ENCODE measurements at places on chromosomes 6 and 20.

GRCh38 chr6:138638604-138639003, 135.0 kb upstream of the CCDC28A start:
- DNase-seq: no peak

DNA sequence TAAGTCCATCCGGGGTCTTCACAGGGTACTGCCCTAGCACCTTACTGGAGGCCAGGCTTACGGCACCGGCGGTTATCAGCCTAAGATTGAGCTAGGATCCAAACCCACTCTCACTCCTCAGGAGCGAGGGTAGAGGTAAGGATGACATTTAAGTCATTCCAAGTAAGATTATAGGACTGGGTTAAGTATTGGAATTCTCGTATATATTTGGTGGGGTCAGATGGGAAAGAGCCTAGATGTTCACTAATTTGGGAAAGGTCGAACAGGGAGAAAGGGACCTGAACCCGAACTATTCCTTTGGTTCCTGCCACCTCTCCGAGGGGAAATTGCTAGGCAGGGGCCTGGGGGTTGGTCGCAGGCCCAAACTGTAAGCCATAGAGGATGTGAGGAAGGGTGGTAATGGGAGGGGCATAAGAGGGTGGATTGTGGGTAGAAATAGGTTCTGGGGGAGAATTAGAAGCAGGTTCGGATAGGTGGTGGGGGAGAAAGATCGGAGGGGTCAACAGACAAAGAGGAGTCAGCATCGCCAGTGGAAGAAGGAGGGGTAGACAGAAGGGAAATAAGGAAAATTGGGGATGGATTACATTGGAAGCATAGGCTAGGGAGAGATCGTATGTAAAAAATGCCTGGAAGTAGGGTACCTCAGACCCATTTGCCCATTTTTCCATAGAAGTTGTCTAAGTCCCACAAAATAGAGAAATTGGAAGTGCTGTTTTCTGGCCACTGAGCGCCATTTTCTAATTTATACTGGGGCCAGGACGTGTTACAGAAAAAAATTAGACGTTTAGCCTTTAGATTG, 747.1 kb upstream of the ADGRB3 start:
- no peak for DNase-seq

DNA sequence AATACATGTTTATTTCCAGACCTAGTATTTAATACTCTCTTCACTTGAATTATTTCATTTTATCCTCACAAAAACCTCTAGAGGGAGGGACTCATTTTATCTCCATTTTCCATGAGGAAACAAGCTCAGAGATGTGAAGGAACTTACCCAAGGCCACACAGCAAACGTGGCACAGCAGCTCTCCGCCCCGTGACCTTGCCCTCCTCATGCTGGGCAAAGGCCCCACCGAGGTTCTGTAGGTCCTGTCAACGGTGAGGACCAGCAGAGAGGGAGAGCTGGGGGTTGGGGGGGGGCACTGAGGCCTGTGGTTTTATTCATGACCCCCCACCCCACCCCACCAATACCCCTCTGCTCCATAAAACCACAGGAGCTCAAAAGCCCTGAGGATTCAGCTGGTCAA, 40.9 kb upstream of the TLDC2 start:
- DNase-seq: no peak

DNA sequence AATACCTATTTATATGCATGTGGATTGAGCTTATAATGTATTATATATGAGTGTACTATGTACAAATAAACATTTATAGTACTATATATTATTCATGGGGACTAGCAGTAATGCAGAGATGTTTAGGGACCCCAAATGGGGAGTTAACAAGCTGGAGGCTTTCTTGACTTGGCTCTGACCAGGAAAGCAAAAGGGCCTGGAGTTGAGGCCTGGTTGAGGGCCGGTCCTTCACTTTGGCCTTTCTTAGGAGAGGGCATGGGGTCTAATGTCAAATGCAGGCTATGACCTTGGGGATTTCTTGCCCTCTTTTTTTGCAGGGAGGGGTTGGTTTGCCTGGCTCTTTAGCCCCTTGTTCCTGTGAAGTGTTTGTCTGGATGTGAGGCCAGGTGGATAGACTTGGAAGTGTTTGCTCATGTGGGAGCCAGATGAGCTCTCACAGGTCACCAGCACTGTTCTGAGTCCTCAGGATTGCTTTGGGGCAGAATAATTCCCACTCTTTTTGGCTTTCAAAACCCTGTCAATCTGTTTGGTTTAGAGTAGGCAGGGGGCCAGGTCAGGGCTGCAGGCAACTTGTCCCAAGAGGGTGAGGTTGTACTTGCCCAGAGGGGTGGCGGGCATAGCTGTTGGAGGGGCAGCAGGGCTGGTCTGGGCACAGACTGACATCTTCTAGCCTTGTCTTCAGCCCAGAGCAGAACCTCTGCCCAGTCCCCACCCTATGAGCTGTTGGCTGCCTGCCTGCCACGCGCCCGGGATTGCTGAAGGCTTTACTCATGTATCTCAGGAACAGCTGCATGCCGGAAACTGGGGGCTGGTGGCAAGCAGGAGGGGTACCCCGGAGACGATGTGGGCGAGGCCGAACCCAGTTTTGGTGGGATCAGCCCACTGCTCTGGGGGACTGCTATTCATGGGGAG, 14.6 kb downstream of the TJAP1 start:
- no peak for DNase-seq

DNA sequence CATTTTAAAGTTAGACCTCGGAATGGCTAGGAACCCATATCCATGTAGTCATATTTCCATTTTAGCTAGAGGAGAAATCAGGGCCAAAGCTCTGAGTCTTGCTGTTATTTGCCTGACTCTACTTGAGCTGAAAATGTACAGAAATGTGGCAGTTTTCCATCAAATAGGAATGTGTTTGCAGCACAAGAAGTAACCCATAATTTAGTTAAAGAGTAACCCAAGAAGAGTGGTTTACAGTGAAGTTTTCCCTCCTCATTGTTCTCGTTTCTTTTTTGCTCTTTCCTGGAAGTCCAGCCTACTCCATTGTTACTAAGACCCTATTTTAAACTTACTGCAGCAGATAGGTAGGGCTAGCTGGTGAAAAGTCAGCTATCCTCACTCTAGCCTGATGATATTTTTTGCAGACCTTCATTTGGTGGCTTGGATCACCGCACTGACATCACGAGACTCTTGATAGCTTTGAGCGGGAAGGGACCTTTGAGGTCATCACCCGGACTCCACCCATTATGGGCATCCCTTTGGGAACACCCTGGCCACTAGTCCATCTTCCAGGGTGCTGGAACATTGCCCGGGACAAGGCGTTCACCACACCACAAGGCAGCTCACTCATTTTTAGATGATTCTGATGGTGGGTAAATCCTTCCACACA, 28.0 kb upstream of the ADGRF5 start:
- no peak for DNase-seq

DNA sequence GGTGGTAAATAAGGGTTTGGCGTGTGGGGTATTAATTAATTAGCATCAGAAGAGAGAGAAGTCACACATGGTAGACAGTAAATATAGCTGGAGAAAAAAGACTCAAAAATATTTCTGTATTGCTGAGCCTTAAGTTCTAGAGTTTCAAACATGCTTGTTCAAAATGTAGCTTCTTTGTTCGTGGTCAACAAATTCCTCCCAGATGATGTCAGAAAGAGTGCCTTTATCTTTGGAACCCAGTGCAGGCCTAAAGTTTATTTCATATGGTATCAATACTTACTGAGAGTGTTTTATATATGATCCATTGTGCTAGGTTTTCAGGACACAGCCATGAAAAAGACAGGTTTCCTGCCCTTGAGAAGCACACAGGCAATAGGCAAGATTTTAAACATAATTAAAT, 18.3 kb downstream of the MARCKS start:
- peak; percentile 14 for DNase-seq

DNA sequence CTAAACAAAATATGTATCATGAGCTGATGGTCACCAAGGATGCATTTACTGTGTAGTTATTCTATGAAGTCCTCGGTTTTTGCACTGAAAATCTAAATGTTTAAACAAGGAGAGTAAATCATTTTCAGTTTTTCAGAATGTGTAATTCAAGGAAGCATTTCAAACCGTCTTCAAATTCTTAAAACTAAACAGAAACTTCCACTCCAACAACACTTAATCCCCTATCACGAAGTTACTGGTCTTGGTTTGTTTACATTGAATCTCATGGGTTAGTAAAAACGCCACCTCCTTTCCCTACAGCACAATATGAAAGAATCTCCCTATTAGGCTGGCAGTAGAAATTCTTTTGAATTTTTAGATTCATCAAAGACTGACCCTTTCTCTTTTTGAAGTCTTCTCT, 192.9 kb downstream of the AIG1 start:
- DNase-seq: no peak

GRCh38 chr20:59207742-59208357, 44.2 kb downstream of the ZNF831 start:
- no peak for DNase-seq

DNA sequence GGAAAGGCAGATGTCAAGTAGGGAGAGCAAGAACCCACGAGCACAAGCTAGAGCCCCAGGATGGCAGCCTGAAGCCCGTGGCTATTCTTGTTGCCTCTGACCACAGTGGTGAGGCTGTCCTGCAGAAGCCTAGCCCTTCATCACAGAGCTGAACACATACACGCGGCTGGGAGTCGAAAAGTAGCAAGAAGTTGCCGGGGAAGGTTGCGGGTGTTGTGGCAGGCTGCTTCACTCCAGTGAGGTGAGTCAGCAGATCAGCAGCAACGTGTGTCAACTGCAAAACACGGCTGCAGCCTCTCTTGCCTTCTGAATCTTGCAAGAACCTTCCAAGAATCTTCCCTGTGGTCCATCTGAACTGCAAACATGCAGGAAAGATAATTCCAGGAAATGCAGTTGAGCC, 10.6 kb upstream of the STX16 start:
- no peak for DNase-seq

DNA sequence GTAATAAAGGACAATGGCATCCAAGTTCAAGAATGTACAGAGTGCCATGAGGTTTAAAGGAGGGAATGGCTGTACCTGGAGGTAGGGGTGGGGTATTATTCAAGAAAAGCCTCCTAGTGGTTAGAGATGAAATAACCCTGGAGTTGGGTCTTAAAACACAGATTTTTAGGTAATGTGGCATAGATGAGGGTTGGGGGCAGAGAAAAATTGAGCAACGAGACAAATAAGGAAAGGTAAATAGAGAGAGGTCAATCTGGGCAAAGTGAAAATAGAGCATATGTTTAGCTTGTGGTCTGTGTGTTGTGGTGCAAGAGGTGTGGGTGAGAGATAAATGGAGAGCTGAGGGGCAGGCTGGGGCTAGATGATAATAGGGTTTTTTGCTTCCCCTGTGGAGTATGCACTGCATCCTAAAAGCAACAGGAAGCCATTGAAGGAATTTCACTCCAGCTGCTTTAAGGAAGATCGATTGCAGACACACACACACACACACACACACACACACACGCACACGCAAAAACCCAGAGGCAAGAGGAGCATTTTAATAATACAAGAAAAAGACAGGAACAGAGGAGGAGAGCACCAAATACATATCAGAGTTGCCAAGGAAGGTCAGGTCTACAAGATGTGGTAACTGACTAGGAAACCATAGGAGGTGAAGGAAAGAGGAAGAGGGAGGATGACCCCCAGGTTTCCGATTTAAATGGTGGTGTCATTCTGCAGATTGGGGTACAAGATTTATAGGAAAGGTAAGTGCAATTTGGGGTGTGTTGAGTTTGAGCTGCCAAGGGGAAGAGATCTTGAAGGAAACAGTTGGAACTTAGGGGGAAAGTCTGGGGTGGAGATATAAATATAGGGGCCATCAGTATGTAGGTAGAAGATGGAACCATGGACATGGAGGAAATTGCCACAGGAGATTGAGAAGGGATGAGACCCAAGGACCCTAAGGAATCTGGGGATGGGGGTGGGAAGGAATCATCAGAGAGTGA, 31.3 kb upstream of the ADGRF1 start:
- DNase-seq: no peak

DNA sequence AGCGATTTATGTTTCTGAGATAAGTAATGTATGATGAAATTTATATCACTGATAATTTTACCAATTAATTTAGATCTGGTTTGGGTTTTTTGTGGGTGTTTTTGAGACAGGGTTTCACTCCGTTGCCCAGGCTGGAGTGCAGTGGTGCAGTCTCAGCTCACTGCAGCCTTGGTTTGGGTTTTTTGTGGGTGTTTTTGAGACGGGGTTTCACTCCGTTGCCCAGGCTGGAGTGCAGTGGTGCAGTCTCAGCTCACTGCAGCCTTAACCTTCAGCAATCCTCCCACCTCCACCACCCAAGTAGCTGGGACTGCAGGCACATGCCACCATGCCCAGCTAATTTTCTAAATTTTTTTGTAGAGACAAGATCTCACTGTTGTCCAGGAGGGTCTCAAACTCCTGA, 13.0 kb downstream of the MRS2 start:
- DNase-seq: no peak

- DNase-seq: no peak
Measured at GRCh38 chr6:41571021-41571780, 25.0 kb downstream of the FOXP4 start.

DNA sequence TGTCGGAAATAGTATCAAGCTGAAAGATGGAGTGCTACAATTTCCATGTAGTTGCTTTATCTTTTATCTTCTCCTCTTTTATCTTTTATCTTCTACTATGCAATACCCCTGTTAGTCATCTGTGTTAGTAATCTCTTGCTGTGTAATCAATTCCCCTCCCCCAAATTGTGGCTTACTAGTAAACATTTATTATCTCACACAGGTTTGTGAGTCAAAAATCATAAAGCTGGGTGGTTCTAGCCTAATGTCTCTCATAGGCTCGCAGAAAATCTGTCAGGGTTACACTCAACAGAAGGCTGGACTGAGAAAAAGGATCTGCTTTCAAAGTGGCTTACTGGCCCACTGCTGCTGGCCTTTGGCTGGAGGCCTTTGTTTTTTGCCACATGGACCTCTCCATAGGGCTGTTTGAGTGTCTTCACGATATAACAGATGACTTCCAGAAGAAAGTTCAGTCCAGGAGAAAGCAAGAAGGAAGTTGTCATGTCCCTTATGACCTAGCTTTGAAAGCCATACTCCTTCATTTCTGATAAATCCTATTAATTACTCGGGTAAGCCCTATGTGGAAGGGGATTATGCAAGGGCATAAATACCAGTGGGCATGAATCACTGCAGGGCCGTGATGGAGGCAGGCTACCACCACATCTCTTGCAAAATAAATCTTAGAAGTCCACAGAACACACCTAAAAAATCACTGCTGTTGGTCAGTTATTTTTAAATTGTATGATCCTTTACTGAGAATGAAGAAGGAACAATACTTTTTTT, 24.5 kb upstream of the PTCHD4 start:
- no peak for DNase-seq

DNA sequence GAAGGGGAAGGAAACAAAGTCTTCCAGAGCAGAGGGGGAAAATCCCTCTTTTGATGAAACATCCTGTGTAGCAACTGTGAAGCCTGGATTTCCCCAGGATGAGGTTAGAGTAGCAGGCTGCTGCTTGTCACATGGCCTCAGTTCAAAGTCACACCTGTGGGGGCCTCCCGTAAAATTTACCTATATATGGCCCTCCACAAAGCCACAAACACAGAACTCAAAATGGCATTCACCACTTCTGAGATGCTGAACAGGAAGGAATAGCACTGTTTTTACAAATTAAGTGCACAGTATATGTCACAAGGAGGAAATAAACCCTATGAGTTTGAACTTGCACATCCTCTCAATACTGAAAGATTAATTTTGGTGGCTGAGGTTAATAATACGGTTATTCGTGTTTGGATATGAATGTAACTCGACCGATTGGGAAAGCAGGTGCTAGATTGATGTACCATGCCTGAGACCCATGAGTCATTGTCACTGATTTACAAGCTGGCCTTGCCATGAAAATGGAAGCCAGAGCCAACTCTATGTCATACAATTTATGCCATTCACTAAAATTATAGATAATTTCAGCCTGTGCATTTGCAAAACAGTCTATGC, 70.6 kb downstream of the SGK1 start:
- no peak for DNase-seq

Measured in skin of body (tissue), 3 donors.